Osteocyte (in vitro differentiated cells): ENCODE measurements at places on chromosomes 2 and 18.

DNA sequence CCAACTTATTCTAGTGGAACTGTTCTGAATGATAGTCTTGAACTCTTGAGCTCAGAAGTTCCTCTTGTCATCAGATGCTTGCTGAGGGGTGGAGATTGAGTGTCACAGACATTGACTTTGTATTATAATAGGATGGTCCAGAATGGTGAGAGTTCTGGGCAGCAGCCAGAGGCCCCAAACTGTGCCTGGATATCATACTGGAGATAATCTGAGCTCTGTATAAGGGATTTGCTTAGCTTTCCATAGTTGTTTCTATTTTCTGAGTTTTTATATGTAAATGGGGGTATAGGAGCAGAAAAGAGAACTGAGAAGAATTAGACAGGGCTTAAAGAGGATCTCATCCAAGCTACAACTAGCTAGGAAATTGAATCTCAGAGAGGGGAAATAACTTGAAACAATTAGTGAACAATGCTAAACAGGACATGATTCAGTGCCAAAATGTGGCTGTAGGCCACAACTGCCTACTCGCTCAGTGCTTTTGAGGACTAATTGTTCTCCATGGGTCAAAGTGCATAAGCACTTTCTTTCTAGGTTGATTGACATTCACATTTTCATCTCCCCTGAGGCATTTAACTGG lies 10.1 kb upstream of the LCLAT1 start:
- no peak for DNase-seq

DNA sequence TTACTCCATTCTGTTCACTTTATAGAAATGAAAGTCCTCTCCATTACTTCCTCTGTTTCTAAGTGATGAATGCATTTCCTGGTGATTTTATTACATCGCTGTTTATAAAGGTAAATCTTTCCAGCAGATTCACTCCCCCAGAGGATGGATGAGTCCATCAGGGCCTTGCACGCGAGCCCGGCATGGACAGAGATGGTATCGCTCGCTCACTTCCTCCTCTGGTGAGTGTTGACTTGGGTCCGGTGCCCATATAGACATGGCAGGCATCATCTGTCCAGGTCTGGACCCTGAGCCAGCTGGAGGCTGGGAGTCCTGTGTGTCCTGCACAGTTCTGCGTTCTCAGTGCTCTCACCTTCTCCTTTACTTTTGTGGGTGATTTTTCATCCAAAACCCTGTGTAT lies 733.6 kb upstream of the SALL3 start:
- no peak for DNase-seq

DNA sequence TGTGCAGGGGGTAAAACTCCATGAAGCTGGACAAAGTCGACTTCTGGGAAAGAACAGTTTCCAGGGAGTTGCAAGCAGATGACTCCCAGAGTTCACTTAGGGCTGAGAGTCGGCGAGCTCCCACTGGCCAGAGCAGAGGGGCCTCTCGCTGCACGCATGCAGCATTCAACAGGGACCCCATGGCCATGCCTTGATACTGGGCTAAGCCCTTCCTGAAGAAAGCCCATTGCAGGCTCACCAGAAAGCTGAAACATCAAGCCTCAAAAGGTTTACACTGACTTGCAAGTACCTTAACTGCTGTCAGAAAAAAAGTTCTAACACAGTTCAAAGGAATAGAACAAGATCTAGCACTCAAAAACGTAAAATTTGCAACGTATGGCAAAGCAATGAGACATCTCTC lies 56.4 kb downstream of the NDUFA10 start:
- DNase-seq, result no peak

DNA sequence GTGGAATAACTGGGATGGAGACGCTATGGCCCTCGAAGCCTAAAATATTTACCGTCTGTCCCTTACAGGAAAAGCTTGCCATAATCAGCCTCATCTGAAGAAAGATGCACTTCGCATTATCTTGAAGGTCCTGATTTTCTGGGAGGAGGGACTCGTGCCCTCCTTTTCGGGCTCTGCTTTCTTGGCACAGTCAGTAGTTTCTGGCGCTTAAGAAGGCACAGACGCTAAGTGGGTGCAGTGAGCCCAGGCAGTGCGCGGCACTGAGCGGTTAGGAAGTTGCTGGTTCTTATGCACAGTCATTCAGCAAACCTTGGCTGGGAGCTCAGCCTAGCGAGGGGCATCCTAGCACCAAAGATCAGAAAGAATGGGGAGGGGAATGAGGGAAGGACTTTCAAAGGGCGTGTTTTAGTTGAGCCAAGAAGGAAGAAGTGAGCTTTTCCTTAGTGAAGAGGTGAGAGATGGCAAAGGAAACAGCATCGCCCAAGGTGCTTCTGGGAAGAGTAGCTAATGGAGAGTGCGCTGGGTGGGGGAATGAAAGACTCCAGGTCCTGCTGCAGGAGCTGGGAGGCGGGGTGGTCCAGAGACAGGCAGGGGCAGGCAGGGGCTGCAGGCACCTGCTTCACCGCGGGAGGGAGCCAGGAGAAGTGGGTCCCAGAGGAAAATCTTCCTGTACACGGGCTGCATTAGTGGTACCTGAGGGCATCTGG lies 64.1 kb downstream of the ZCCHC2 start:
- no peak for DNase-seq

GRCh38 chr2:114769110-114769509 lies 326.7 kb downstream of the DPP10 start:
- no peak for DNase-seq

DNA sequence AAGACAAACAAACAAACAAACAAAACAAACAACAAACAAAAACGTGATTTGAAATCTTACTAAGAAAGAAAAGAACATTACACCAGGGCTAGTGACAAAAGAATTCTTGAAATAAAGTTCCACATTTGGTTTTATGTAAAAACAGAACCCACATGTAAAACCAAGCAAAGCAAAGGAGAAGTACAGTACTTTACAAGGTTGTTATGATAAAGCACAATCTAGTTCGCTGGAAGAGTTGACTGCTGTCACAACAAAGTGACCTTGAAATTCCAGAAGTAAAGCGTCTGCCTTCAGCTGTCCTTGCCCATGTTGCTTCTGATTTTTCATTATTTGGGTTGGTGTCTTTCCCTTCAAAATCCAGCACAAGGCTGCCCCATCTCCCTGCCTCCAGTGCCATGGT lies 94.8 kb upstream of the CYRIA start:
- no peak for DNase-seq

- no peak for DNase-seq
Measured at GRCh38 chr2:42914860-42915259, 122.5 kb upstream of the HAAO start.

GRCh38 chr2:237259201-237259600 lies 154.8 kb downstream of the COL6A3 start:
- no peak for DNase-seq

DNA sequence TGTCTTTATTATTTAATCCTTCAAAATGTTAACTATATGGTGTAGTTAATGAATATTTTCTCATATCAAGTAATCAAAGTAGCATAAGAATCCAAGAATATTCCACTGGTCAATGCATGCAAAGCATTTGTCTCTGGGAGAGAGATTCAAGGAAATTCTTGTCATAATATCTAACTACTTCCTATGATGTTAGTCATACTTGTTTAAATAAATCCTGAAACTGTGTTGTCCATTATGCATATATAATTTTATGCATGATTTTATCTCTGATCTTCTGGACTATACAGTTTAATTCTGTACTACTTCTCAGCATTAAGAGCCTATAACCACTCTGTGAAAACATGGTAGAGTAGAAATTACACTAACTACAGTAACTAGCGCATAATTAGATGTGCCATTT lies 388.3 kb downstream of the NR4A2 start:
- no peak for DNase-seq

- no peak for DNase-seq
Measured at GRCh38 chr2:15780912-15781574, 159.3 kb upstream of the MYCN start.

DNA sequence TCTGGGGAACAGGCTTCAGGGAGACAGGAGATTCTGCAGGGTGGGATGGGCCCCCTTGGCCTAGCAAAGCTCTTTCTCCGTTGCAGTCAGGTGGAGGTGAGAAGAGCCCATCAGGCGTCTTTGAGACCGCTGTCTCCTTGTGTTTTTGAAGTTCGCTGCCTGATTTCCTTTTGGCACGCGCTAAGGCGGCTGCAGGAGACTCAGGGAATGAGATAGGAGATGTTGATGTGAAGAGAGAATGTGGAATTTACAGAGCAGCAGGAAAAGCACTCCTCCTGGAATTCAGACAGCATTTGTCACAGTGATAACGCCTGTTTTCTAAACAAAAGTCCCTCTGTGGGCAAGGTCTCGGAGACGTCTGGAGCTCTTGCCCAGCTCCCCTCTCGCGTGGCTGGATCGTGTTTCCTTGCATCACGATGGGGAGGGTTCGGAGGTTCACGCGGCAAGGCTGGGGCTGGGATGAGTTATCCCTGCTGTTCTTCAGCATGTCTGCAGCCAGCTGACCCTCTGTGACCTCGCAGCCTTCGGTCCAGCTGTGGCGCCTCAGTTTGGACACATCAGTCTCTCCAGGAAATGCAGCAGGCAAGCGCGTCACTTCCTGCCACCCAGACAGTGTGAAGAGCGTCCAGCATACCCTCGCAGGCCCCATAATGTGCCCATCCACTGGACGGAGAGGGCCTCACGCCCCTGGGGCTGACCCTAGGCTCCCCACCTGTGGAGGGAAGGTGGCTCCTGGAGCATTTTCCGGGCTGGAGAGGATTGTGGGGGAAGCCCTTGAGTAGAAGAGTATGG lies 30.2 kb downstream of the GLI2 start:
- no peak for DNase-seq

DNA sequence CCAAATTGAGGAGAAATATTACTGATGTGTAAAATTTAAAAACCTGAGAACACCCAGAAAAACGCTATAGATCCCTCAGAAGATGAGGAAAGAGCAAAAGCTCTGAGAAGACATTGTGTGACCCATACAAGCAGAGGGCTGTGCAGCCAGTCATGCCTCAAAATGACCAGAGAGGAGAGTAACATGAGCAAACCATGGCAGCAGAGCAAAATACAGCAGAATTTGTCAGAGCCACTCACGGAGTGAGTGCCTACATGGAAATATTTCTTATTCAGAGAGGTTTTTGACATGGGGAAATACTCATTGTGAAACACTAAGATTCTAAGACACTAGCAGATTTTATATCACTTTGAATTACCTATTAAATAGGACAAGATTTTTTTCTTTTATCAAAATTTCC lies 96.8 kb upstream of the DNAJC10 start:
- DNase-seq, result no peak

GRCh38 chr2:26162963-26163362 lies 9.9 kb upstream of the GAREM2 start:
- no peak for DNase-seq

DNA sequence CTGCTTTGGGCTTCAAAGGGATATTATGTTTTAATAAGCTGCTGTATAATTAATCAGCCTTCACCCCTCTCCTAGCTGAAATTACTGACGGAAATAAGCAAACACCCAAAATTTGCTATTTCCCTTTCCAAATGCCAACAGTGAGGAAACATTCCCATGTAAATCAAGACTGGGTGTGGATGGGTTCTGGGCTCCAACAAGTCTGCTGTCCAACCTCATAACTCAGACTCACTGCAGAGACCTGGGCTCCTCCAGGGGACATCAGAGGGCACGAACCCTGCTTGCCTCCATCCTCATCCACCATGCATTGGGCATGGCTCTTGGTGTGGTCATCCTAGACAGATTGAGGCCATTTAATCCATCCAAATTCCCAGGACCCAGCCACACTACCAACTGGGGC lies 173.7 kb downstream of the C1D start:
- no peak for DNase-seq

GRCh38 chr18:45156946-45157345 lies 458.3 kb upstream of the SLC14A2 start:
- DNase-seq, result no peak

GRCh38 chr18:26183395-26184112 lies 42.7 kb upstream of the TAF4B start:
- no peak for DNase-seq

DNA sequence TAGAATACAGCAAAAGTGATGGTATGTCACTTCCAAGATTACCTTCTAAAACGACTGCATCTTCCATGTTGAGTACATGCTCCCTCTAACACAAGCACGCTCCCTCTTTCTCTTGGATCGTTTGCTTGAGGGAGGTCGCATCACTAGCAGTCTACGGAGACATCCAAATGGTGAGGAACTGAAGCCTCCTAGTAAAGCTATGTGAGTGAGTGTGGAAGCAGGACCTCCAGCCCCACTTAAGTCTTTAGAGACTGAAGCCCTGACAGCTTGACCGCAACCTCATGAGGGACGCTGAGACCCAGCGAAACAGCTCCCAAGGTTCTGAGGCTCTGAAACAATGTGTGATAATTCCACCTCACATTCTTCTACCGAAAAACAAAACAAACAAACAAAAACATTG lies 486.7 kb upstream of the GCFC2 start:
- no peak for DNase-seq

- DNase-seq, result no peak
Measured at GRCh38 chr2:158518084-158518483, 61.3 kb downstream of the PKP4 start.

DNA sequence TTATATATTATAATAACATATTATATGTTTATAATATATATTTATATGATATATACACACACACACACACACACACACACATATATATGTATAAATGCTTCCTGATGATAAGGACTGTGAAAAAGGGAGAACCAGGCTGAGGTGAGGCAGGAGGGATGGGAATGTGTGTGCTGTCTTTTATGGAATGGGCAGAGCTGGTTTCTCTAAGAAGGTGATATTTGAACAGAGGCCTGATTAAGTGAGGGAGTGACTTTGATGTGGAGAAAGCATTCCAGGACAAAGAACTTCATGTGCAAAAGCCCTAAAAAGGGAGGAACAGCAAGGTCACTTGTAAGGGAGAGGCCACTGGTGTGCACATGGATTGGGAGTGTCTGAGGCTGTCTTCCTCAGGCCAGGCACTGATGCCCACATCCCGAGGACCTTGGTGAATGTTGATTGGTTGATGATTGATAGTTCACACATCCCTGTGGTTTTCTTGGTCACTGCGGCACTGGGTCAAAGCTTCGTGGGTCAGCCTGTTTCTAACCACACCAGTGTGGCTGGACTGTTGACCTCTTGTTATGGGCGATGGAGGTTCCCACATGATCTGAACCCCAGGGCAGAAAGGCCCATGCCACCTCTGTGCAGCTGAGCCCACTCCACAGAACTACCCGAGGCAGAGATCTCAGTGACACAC lies 196.9 kb downstream of the MYCN start:
- DNase-seq, result peak; percentile 63

DNA sequence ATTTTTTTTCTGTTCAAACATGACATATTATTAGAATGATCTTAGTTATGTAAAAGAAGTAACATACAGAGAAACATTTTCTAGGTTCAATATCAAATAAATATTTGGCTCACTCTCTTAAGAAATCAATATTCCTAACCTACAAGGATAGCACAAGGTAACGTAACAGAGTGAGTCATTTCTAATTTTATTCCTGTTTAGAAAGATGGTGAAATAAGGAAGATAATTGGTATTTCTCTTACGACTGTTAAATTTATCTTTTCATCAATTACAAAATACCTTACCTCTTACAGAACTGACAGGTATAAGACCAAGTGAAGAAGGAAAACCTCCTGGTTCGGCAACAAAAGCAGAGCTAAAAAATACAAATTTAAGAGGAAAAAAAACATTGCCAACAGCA lies 45.1 kb downstream of the PRELID3A start:
- DNase-seq, result no peak
